ENCODE measurements at places on chromosomes 12 and 14.

GRCh38 chr12:63895841-63896240 is 51.3 kb downstream of the SRGAP1 start:
- no peak for DNase-seq

DNA sequence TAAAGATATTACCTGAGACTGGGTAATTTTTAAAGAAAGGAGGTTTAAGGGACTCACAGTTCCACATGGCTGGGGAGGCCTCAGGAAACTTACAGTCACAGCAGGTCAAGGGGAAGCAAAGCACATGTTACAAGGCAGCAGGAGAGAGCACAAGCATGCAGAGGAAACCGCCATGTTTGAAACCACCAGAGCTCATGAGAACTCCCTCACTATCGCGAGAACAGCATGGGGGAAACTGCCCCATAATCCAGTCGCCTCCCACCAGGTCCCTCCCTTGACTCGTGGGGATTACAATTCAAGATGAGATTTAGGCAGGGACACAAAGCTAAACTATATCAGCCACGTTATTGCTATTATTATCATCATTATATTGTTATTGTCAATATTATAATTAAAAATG is 138.7 kb downstream of the RIMBP2 start:
- no peak for DNase-seq

DNA sequence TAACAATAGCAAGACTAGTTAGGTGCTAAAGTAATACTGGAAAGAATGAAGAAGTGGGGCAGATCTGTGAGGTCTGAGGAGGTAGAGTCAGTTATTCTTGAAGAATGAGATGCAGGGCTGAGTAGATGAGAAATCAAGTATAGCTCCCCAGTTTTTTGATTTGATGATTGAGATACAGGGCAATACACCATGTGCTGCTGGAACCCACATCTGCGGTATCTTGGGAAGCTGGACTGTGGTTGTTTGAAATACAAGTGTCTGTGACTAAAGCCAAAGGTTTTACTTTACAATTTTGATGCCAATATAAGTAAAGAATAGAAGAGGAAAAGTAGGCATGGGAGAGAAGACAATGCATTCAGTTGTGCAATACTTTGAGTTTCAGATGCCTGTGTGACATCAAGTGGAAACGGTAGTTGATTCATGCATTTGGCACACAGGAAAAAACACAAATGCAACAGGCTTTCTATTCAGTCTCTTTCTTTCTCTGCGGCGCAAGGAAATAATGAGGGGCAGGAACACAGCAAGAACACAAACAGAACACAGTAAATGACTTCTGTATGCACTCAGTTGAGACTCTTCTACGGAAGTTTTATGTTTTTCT is 190.2 kb upstream of the SLC38A2 start:
- no peak for DNase-seq

DNA sequence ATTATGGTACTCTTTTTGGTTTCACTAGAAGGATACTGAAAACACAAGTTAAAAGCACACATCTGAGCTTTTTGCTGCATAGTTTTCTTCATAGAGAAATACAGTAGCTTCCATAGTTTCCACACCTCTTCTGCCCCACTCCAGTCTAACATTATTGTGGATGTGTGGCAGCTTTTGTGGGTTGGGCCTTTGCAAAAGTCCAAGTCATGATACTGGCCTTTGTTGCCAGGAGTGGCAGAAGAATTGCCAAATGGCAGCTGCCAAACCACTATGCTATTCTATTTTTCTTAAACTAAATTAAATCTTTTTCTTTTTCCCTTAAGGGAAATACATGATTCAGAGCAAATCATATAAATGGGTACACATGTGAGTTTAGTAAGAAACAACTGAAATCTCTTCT is 114.8 kb downstream of the PLEKHA5 start:
- no peak for DNase-seq

- DNase-seq, result peak; percentile 17
These were observed 462 bp downstream of the KNTC1 start for GRCh38 chr12:122527478-122527944.

GRCh38 chr14:80996049-80996901 is 40.9 kb downstream of the TSHR start:
- DNase-seq, result no peak

- no peak for DNase-seq
These were observed 42.9 kb downstream of the P2RX4 start for GRCh38 chr12:121252712-121253345.

- DNase-seq, result no peak
These were observed 6.4 kb downstream of the NGB start for GRCh38 chr14:77264466-77265186.

DNA sequence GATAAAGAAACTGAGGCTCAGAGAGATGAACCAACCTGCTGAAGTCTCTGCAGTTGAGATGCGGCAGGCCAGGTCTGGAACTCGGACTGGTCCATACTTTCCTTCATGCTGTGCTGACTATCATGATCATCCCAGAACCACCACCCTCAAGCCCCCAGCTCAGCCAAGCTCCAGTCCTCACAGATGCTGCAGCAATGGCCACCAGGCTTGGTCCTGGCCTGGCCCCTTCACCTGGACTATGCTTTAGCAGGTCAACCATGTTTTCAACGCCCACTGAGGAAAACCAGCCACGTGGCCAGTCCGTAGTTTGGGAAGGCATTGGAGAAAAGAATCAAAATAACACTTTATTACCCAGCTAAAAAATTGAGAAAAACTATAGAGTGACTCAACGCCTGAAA is 1.4 kb downstream of the GPR68 start:
- DNase-seq, result no peak

DNA sequence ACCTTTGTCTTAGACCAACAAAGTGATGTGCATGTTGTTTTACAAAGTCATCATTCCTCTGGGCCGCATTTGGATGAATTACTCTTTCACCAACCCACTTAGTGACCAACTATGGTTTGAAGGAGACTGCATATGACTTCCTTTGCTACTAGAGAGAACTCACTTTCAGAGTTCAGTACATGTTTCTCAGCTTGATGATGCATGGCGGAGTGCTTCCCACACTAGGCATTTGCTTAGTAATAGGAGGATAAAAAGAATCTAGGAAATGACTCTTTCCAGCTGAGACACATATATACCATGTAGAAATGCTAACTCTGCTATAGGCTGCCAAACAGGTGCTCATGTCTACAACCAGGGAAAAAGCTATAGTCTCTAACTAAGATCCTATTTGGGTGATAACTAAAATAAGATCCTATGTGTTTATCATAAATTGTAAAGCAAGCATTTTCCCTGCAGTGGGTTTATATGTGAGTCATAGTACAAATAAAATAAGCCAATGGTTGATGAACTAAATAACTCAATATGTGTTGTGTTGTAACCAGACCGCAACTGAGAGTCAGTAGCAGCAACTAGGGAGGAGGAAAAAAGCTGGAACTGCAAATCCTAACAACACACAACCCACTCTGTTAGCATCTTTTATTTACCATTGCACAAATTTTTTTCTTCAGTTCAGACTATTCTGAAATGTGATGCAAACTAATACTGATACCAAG is 87.2 kb downstream of the TSPAN8 start:
- no peak for DNase-seq

- no peak for DNase-seq
These were observed 46.4 kb upstream of the CNOT2 start for GRCh38 chr12:70196811-70197281.

- no peak for DNase-seq
These were observed 9.2 kb downstream of the RAB21 start for GRCh38 chr12:71763677-71764379.

DNA sequence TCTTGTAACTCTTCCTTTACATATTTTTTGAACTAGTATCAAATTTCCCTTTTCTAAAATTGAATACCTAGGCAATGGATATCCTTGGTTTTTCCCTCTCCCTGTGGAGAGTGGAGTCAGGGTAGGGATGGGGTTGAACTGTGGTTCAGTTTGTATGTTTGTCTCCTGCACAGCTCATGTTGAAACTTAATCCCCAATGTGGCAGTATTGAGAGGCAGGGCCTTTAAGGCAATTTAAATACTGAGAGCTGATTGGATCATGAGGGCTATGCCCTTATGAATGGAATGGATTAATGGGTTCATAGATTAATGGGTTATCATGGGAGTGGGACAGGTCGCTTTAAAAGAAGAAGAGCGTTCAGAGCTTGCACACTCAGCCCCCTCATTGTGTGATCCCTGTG is 127.2 kb upstream of the RGS6 start:
- no peak for DNase-seq

DNA sequence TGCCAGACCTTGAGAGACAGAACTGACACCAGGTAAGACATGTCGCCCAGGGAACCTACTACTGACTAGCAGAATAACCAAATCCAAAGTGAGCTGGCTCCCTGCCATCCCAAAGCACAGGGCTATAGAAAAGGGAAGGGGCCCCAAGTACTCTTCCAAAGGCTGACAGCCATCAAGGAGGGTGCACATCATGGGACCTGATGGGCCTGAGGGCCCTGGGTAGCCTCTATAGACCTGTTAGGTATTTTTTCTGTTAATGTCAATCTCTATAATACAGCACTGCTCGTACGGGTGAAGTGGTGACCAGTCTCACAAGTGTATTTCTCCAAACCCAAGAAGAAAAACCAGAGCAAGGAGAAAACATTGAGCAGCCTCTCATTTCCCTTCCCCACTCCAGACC is 171.6 kb downstream of the ITPR2 start:
- DNase-seq, result no peak

DNA sequence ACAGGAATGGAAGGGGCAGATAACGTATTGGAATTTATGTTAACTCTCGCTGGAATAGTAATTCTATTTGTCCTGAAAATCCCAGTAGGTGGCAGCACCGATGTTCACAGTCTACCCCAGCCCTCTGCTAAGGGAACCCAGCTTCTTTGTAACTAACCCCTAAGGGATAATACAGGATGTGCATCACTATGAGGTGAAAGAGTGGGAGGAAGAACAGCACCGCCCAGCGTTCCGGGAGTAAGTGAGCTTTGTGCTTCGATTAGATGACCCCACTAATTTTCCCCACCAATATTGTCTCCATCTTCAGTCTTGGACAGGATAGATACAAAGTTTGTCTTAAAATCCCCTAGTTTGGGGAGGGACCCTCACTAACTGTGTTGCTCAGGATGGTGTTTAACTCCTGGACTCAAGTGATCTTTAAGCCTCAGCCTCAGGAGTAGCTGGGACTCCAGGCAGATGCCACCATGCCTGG is 2.7 kb downstream of the SLC2A3 start:
- DNase-seq, result peak; percentile 49

GRCh38 chr12:46391630-46392029 is 19.1 kb upstream of the SLC38A2 start:
- DNase-seq, result no peak

DNA sequence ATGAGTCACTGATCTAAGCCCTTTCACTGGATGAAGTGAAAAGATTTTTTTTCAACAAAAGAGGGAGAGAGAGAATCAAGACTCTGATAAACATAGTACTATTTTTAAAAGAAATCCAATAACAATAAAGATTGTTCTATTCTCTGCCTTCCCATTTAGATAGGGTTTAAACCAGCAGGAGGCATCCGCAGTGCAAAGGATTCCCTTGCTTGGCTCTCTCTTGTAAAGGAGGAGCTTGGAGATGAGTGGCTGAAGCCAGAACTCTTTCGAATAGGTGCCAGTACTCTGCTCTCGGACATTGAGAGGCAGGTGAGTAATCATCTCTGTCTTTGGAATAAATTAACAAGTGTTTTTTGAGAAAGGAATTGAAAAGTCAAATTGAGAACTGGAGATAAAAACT is 124.9 kb downstream of the DERA start:
- DNase-seq, result no peak

DNA sequence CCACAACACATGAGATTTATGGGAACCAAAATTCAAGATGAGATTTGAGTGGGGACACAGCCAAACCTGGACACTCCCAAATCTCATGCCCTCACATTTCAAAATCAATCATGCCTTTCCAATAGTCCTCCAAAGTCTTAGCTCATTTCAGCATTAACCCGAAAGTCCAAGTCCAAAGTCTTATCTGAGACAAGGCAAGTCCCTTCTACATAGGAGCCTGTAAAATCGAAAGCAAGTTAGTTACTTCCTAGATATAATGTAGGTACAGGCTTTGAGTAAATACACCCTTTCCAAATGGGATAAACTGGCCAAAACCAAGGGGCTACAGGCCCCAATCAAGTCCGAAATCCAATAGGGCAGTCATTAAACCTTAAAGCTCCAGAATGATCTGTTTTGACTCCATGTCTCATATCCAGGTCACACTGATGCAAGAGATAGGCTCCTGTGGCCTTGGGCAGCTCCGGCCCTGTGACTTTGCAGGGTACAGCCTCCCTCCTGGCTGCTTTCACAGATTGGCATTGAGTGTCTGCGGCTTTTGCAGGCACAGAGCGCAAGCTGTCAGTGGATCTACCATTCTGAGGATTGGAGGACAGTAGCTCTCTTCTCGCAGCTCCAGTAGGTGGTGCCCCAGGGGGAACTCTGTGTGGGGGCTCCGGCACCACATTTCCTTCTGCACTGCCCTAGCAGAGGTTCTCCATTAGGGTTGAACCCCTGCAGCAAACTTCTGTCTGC is 60.1 kb downstream of the LRIG3 start:
- DNase-seq, result no peak

GRCh38 chr12:6068227-6068626 is 56.2 kb downstream of the VWF start:
- DNase-seq, result no peak

GRCh38 chr12:114961491-114961890 is 277.5 kb upstream of the TBX3 start:
- no peak for DNase-seq

- DNase-seq, result no peak
These were observed 25.6 kb downstream of the MGAT4C start for GRCh38 chr12:86230516-86231146.

- DNase-seq, result no peak
These were observed 751.0 kb upstream of the TMEM132C start for GRCh38 chr12:127515941-127516340.

GRCh38 chr14:83988275-83988674 is 1541.7 kb upstream of the FLRT2 start:
- DNase-seq, result no peak

DNA sequence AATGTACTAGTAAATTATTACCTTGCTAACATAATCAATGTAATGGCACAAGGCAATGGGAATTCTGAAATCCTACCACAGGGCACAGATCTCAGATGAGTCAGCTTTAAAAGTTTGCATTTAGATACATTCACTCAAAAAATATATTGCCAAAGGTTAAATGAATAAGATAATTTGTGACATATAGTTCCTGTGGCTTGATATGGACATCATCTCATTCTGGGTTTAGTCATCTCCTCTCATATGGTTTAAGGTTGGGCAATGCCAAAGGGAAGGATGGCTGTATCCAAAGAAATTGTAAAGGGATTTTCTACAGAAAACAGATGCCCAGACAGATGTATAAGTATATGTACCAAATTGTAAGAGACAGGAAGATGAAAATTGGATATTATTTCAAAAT is 1065.0 kb downstream of the LRFN5 start:
- no peak for DNase-seq

All from stimulated activated CD4-positive, alpha-beta T cell treated with anti-CD3 and anti-CD28 coated beads, Interleukin-1b, Interleukin-23, amount 100 ng/mL, for 1 hour (primary cell).